Mesangial cell (primary cell): ENCODE measurements at places on chromosomes 13 and 19. TPM values are rescaled to one million over a fixed set of nuclear protein-coding genes. Genes with fewer than 3 reads are reported as not detected.

The PLIN3 gene
- 234 and 242 TPM in 2 replicates for total RNA-seq

The CRB3 gene
- 33.6 and 79.1 TPM in 2 replicates for total RNA-seq

The NEK3 gene
- total RNA-seq: 4.6 and 6.6 TPM in 2 replicates

The MISP3 gene
- 0.49 and 3.3 TPM in 2 replicates for total RNA-seq

The CCDC124 gene
- 62.6 and 101 TPM in 2 replicates for total RNA-seq

The OR4F17 gene
- not detected in 2 replicates for total RNA-seq
